ENCODE measurements at places on chromosomes 11 and 22. TPM values are rescaled to one million over a fixed set of nuclear protein-coding genes. Genes with fewer than 3 reads are reported as not detected.

Gene APOBEC3H
- 0.12 TPM for polyA plus RNA-seq

GRCh38 chr11:782264-783174, 5.2 kb upstream of the GATD1 start:
- no peak overlapping the region for H3K4me3 ChIP-seq
- peaks cover 47% of the 10 kb centered on the region for H3K36me3 ChIP-seq
- no peaks in the 10 kb centered on the region for H3K4me1 ChIP-seq
- no peak for DNase-seq
- H3K27me3 ChIP-seq: no peaks in the 10 kb centered on the region

GRCh38 chr11:100575860-100576717, 111.0 kb upstream of the ARHGAP42 start:
- no peaks in the 10 kb centered on the region for H3K36me3 ChIP-seq
- peak; percentile 66 for DNase-seq
- no peaks in the 10 kb centered on the region for H3K4me1 ChIP-seq
- no peak overlapping the region for H3K4me3 ChIP-seq
- no peaks in the 10 kb centered on the region for H3K27me3 ChIP-seq

DNA sequence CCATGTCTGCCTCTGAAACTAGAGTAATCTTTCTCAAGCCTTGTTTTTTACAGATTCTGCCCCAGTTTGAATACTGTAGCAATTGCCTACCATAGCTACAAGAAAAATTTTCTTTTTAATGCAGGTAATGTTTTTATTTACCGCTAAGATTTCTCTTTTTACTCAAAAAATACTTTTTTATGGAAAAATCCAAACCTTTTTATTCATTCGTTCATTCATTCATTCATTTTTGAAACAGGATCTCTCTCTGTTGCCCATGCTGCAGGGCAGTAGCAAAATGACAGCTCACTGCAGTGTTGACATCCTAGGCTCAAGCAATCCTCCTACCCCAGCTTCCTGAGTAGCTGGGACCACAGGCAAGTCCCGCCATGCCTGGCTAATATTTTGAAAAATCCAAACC, 2.7 kb upstream of the CPT1A start:
- peaks cover 36% of the 10 kb centered on the region for H3K4me1 ChIP-seq
- no peak for DNase-seq
- H3K27ac ChIP-seq: peak overlapping the region; percentile 71
- no peaks in the 10 kb centered on the region for H3K36me3 ChIP-seq

GRCh38 chr11:36089920-36090319, 146.1 kb downstream of the LDLRAD3 start:
- H3K27me3 ChIP-seq: no peaks in the 10 kb centered on the region
- no peak overlapping the region for H3K4me3 ChIP-seq
- DNase-seq: no peak
- H3K36me3 ChIP-seq: no peaks in the 10 kb centered on the region

GRCh38 chr11:13141731-13142709, 132.9 kb downstream of the RASSF10 start:
- H3K4me3 ChIP-seq: no peak overlapping the region
- H3K27me3 ChIP-seq: no peaks in the 10 kb centered on the region
- H3K4me1 ChIP-seq: peaks cover 73% of the 10 kb centered on the region
- H3K36me3 ChIP-seq: no peaks in the 10 kb centered on the region
- peak; percentile 27 for DNase-seq
- H3K27ac ChIP-seq: peak overlapping the region; percentile 91
